Activated CD4-positive, alpha-beta T cell treated with anti-CD3 and anti-CD28 coated beads, Interleukin-2, amount 50 U/mL, for 1 hour (primary cell): ENCODE measurements at places on chromosomes 4 and X.

GRCh38 chrX:148601034-148601433 lies 100.6 kb downstream of the AFF2 start:
- DNase-seq = no peak

DNA sequence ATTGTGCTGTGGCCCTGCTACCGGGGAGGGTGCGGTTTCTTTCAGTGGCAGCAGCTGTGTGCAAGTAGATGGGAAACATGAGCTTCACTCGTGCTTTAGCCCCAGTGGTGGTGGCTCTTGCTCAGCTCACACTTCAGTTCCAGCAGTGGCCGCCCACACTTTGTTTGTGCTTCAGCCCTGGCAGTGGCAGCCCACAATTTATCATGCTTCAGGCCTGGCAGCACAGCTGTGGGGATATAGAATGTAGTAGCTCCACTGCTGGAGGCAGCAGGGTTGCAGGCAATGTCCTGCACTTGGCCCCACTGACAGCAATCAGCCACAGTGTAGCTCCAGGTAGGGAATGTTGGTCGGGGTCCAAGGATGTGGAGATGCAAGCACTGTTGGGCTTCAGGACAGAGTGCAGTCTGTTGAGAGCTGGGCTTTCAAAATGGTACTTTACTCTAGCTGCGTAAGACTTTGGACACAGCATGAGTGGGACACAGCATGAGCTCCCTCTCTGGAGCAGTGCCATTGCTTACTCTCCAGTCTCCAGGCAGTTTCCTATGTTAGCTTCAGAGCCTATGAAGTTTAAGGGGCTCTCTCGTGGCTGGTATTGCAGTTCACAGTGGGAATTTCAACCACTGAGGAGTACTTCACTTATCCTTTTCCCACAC lies 413.1 kb downstream of the PDGFC start:
- no peak for DNase-seq

- no peak for DNase-seq
Measured at GRCh38 chrX:153334654-153335295, 822 bp downstream of the ZNF275 start.

DNA sequence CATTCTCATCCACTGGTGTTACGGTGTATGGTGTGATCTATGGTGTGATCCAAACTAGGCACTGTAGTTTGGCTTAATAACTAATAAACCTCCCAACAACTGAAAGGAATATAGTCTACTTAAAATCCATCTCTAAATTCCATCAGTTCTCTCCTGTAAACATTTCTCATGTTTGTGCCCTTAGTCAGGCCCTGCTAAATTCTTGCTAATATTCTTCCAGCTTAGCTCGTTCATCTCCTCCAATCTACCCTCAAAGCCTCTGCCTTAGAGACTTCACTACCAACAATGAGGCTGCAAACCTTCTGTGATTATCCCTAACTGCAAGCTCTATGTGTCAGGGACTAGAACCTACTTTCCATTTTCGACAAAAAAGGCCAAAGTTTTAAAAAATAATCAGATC lies 28.1 kb downstream of the ZAR1 start:
- no peak for DNase-seq

- no peak for DNase-seq
Measured at GRCh38 chrX:36963069-36963808, 44.9 kb upstream of the FAM47C start.

DNA sequence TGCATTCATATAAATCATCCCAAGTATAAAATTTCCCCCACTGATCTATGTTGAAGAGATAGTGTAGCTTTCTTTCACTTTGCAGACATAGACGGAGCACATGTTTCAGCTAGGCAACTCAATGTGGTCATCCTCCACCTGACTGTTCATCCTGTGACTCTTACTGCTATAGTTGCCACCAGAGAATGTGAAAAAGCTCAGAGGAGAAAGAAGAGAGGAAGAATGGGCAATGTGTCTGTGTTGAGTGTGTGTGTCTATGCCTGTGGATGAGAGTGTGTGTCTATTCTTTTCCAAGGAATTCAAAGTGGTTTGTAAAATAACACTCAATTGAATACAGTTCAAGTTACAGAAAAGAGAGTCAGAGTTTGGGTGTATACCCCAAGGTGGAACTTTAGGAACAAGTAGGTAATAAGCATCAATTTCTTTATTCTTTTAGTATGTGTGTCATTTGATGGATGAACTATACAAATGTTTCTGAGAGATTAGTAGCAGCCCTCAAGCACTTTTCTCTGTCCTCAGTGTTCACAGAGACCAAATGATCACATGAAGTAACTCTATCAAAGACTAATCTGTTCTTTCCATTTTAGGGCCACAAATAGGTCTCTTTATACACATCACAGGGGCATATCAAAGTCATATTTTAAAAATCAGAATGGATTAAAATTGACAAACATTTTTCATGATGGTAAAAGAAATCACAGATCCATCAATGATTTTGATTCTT lies 2.3 kb downstream of the SNCA start:
- DNase-seq = no peak
